ENCODE measurements at places on chromosomes 5 and 9.
A peak's percentile ranks its signal among the peaks of the same experiment; 100 is the strongest.

- DNase-seq = no peak
Observed at GRCh38 chr9:16681652-16681987, 188.8 kb downstream of the BNC2 start.

DNA sequence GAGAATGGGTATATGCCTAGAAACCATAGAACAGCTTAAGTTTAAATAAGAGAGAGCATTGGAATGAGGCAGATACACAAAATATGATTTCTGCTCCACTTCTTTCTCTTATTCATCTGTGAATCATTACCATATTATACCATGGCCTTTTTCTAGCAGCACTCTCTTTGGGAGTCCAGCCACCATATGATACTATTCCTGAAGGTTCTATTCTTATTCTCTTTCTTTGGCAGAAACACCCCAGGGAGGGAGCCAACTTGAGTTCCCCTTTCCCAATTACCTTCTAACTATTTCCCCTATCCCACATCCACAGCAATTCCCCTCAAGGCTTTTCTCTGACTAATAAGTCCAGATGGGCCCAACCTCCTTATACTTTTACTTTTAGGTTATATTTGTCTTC is 55.9 kb downstream of the NDUFAF2 start:
- no peak for DNase-seq

DNA sequence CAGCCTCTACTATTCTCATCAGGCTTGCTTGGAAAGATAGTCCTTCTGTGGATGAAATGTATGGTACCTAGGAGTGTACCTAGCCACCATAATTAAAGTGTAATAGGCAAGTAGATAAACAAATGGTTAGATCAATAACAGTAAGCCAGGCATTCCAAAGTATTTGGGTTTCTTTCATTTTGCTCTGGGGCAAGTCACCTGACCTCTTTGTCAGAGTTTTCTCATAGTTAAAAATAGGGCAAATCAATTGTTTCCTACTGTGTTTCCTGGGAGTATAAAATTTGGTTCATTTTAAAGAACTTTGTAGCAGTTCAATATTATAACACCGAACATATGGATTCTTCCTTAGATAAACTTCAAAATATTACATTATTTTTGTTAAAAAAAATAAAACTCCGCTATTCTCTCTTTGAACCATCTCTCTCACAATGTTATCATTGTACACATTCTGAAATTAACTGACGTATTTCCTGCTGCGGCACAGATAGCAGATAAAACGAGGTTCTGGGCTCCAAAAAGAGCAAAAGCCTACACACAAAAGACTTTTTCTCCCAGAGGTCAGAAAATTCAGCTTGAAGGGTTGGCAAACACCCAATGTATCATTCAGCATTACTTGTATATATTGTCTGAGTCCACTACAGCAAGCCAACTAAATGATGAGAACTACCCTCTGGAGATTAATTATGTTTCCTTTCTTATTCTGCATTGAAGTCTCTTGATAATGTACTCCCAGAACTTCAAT is 267.9 kb downstream of the COX7C start:
- no peak for DNase-seq

GRCh38 chr9:84703793-84704192 is 34.3 kb downstream of the NTRK2 start:
- DNase-seq = no peak

DNA sequence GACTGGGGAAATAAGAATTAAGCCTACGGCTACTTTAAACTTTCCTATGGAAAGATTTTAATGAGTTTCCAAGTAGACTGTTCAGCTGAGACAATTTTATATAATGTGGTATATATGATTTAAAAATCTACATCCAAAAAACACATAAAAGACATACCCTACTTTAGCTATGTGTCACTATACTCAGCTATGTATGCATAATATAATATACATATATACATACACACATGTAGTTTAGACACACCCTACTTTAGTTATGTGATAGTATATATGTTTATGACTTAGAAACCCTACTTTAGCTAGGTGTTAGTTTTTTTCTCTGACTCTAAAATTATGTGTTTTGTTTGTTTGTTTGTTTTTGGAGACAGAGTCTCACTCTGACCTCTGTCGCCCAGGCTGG is 100.5 kb upstream of the DAB2 start:
- DNase-seq = no peak

DNA sequence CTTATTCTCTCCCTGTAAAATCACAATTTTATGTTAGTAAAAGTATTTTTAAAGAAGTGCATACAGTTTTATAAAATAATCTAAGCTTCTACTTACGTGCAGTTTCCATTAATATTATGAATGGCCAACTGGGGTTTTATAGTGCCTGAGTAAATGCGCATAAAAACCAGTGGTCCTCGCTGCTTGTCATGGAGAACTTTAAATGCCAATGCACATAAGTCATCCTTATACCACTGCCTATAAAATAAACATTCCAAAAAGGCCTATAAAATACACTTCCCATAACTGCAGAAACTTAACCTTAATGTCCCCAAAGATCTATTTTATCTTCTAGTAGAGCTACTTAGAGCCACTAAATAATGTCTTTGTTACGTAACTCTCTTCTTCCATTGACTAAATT is 28.5 kb downstream of the GFM2 start:
- DNase-seq = no peak

DNA sequence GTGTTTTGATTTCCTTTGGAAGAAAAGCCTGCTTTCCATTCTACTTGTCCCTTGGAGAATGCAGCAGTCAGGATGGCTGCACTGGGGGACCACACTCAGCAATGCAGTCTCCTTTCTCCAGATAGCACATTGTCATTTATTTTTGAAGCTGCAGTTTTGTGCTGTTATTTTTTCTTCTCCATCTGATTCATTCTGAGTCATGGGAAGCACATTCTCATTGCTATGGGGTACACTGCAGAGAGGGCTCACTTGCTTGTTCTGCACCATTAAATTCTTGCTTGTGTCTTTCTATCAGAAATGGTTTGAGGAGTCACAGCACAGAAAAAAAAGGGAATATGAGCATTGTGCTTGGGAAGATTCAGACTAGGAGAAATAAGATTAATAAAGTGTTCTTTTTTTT is 39.7 kb upstream of the POC5 start:
- DNase-seq = no peak

- peak; percentile 57 for DNase-seq
Observed at GRCh38 chr9:127877566-127877998, at the start of gene AK1. Gene AK1 (minus strand): TSS chr9:127877675. CDS start chr9:127874617, 3,058 bp downstream.

DNA sequence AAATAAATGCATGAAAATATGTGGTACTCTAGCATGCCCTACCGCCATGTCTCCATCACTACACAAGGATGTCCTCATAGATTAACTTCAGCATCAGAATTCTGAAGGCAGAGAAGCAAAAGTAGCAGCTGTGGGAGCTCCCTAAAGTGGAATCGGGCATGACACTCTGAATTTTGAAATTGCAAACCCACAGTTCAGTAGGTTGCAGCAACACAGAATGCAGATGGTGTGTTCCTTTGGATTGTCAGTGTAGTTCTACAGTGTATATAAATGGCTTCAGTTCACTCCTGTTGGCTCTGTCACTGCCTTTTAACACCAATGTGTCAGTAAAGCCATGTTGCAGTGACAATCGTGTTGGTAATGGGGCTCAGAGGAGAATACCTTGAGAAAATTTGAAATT is 973.6 kb upstream of the WWC1 start:
- no peak for DNase-seq

DNA sequence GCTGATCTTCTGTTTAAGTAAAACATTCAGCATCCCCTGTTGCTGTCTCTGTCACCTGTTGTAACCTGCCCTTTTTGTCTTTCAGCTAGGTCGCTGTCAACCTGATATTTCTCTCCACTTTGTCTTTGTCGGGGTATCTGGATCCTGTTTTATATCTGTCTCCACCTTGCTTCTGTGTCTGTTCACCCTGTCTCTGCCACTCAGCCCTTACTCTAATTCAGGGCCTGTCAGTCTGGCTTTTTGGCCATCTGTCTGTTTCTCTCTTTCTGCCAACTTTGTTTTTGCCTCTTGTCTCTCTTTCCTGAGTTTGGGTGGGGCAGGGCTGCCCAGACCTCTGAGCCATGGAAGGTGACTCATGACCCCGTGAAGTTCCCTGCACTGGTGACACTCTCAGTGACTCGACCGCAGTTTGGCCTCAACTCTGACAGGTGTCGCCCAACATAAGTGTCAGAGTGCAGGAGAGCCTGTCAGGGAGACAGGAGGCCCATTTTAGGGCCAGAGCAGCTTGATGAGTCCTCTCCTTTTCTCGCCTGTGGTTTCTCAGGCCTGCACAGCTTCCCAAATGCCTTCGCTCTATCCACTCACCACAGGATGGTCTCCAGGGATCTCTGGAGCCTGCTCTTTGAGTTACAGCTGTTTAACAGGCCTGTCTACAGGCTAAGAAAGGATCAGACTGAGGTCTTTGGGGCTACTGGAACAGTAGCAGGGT is 868 bp downstream of the ZBTB43 start:
- peak; percentile 9 for DNase-seq

GRCh38 chr5:165805756-165806155 is 2300.3 kb downstream of the MAT2B start:
- DNase-seq = no peak

DNA sequence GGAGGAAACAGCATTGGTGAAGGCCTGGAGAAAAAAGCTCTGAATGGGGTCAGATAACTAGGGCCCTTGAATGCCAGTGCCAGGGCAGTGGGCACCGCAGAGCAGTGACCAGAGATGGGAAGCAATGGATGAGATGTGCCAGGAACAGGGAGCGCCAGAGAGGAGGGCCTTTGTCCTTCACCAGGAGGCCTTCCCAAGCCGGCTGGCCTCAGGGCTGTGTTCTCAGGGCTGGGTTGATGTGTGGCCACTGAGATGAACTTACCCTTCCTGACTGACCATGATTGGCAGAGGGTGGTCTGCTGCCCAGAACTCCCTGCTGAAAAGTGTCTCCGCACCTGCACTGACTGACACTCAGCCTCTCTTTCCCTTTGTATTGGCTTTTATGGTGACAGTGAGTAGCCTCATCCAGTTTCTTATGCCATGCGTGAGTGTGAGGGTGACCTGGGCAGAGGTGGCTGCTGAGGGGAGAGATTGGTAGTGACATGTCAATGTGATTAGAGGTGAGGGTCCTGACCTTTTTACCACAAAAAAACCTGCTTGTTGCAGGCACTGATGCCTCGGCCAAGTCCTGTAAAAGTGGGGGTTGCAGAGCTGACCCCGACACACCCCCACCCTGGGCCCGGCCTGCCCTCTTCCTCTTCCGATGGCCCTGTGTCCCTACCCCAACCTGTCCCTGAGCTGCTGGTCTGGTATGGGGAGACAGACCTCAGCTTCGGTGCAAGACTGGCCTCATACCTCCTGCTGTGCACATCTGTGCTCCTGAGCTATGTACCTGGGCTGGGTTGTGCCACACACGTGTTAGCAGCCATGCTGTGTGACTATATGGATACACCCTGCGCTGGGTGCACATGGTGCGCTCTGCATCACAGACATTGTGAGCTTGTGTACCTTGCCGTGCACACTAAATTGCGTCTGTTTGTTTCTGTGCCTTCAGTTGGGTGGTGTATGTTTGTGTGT is 57.1 kb upstream of the PSD2 start:
- DNase-seq = no peak

- peak; percentile 27 for DNase-seq
Observed at GRCh38 chr9:136546697-136547501, 1.1 kb upstream of the NOTCH1 start.

DNA sequence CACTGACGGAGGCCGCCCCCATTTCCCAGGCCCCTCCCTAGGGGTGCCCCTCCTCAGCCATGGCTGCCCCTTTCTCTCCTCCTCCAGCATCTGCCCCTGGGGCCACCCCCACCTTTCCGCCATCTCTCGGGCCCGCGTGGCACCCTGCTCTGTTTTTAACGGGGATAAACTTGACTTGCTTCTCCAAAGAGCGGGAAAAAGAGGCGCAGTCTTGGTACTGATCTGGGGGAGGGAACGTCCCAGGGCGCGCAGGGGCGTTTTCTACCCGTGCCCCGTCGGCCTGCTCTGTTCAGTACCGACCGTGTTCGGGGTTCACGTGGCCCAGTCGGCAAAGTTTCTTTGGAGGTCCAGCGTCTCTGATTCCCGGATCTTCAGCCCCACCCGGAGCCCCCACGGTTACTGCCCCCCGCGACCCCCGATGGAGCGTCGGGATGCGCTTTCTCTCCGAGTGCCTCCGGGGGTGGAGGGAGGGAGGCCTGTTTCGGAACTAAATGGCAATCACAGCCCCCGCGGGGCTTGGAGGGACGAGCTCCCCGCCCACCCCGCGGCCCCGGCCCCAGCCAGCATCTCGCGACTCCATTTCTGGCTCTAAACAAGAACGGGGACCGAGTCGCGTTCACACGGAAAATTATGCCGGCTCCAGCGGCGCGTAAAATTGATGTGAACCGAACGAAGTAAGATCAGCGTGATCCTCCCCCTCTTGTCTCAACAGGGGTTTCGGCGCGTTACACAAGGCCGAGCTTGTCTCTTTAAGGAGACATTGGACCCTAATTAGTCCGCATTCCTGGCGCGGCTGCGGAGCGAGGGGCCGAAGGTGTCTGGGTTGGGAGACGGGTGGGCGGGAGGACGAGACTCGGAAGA is 1.1 kb upstream of the TLE4 start:
- no peak for DNase-seq

GRCh38 chr9:72909428-72909827 is 43.4 kb downstream of the ALDH1A1 start:
- no peak for DNase-seq

GRCh38 chr5:63931836-63932235 is 30.4 kb downstream of the HTR1A start:
- no peak for DNase-seq

DNA sequence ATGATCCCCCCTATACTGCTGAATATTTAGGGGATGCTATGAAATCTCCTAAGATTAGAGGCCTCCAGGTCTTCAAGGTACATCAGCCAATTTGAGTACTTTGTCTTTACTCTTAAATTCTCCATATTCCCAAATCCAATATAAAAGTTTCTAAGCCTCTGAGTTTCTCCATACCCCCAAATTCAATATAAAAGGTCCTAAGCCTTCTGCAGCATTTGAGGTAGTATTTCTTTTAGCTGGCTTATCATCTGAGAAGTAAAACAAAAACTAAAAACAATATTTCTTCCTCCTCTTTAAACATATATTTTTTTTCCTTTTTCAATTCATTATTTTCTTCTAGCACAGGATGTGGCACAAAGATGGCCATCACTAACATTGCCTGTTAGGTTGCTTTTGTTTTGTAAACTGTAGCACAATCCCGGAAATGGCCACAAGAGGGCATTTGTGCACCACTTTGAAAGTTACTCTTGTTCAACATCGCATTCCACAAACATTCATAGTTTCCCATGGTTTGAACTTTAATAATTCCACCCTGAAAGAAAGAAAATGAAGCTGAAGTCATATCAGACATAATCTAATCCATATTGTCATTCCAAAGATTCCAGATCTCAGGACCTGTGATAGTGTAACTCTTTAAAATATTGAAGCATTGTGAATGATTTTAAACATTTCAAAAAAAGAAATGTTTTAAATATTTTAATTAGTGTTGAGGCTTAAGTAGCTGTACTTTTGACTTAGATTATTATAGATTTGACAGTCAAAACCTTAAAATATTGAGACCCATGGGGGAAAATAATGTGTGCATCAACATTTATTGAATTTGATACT is 21.0 kb upstream of the SCGB3A2 start:
- DNase-seq = peak; percentile 24

GRCh38 chr5:128681764-128682592 is 143.9 kb upstream of the FBN2 start:
- DNase-seq = no peak
